Putamen (tissue), 1 donor: ENCODE measurements at places on chromosomes 7 and 10.

DNA sequence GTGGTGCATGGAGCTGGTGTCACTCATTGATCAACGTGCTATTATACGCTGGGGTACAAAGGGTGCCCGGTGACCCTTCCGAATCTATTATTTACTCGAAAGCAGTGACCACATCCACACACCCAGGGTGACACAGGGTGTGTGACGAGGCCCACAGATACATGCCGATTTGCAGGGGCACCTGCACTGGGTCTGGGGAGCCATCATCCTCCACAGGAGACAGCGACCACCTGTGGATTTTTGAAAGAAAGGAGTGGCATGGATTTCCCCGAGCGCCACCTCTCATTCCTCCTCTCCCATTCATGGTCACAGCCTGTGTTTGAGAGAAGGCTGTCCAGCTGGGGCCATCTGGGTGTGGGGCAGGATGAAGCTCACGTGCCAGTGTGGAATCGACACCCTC lies 249.7 kb downstream of the PAXIP1 start:
- DNase-seq, result no peak

GRCh38 chr10:100660945-100661344 lies 84.4 kb upstream of the PAX2 start:
- no peak for DNase-seq

DNA sequence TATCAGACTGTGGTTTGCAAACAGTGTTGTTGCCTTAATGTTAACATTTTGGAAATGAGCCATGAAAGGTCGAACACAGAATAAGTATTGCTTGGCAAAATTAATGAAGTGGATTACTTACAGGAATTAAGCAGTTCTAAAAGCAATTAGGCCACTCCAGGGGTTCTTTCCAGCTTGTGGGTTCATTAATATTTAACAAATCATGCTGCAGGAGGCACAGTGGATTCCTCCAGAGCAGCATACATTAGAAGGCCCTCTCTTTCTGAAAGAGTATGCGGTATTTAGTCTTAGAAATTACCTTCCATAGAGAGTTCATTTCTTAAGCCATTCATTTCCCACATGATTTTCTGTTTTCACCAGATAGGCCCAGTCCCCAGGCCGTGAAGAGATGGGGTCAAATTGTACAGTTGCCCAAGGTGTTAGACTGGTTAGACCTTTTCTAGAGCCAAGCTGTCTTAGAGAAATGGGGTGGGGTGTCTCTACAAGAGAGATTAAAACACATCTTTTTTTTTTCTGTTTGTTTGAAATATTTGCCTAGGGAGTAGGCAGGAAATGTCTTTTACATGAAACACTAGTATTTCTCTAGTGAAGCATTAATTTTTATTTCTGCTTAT lies 40.0 kb upstream of the AGR3 start:
- DNase-seq, result peak; percentile 3

- DNase-seq, result no peak
Measured at GRCh38 chr10:72414642-72415041, 59.9 kb upstream of the DNAJB12 start.

- peak; percentile 58 for DNase-seq
Measured at GRCh38 chr7:86814661-86815379, 171.1 kb downstream of the GRM3 start.

GRCh38 chr10:124870854-124871425 lies 69.3 kb downstream of the ABRAXAS2 start:
- DNase-seq, result no peak

DNA sequence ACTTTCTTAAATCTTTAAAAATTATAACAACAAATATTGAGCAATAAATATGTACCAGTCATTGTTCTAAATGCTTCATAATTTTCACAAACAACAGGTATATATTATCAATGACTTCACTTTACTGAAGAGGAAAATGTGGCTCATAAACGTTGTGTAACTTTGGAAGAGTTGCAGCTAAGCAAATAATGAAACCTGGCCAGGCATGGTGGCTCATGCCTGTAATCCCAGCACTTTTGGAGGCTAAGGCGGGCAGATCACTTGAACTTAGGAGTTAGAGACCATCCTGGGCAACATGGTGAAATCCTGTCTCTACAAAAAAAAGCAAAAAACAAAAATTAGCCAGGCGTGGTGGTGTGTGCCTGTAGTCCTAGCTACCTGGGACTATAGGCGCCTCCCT lies 71.9 kb upstream of the AMPH start:
- DNase-seq, result no peak
